ENCODE measurements at places on chromosomes 2 and 18.

DNA sequence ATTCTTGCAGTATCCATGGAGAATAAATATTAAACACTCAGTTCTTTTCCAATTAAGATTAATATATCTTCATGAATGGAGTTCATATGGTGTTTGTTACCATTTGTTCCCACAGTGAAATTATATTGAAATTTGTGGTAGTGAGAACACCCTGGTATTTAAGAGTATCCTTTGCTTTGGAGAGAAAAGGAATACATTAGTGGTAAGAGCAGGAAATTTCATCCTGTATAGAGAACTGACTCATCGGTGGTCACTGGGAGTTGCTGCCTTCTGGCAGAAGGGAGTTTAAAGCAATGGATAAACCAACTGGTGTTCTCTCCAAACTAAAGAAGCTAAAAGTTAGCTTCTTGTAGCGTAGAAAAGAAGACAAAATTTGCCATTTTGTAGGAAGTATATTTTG lies 107.3 kb downstream of the MYO1B start:
- peak; percentile 69 for DNase-seq

GRCh38 chr2:105677901-105678300 lies 66.8 kb upstream of the NCK2 start:
- DNase-seq = no peak

GRCh38 chr2:141348481-141348880 lies 782.3 kb downstream of the LRP1B start:
- DNase-seq = no peak

DNA sequence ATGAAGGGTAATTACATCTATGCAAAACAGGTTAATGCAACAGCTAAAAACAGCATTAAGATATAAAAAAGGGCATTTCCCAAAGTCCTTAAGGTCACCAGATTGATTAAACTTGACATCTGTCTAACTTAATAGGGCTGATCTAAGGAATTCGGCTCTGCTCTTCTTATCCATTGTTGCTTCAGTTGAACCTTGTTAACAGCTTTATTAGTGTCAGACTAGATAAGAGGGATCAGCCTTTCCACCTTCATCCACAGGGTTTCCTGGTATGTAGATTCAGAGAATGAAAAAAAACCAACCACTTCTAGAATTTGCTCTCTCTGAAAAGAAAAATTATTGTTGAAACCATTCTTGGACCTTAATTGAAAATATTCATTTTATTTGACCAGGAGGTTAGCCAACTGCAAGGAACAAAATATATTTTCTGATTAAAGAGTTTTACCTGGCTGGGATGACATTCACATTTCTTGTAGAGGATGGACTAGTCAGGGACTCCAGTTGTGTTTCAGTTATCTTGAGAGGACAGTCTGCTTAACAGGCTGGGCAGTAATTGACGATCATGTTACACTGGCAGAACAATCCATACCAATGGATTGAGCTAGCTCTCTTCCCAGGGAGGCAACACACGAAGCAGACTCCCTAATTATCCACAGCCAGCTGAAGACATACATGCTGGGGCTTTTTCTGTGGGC lies 357.4 kb upstream of the ACVR2A start:
- no peak for DNase-seq

DNA sequence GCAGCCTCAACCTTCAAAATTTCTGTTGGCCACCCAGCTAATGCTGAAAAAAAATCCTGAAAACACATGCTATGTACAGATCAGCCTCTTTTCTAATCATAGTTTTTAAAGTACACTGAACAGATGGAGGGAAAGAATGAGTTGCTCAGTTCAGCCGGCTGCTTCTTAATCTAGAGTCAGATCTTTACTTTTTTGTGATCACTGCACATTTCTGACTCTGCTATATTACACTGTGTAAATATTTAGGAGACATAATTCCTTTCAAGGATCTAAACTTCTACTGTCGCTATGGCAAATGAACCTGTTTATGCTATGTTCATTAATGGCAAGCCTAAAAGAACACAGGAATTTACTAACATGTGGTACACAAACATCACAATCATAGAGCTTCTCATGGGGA lies 114.2 kb downstream of the SRBD1 start:
- no peak for DNase-seq

DNA sequence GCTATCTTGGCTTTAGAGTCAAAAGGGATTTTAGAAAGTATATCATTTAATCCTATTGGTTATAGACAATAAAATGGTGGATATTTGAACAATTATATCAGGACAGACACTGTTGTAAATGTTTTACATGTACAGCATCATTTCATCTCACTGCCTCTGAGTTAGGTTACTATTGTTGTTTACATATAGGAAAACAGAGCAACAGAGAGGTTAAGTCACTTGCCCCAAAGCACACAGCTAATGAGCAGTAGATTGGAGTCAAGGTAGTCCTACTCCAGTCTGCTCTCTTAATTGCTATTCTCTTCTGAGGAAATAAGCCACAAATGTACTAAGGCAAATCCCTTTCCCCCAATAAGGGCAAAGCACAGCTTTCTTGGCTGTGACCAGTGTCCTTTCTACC lies 142.9 kb downstream of the MTX2 start:
- no peak for DNase-seq
